ENCODE measurements at places on chromosomes 2 and 18.

DNA sequence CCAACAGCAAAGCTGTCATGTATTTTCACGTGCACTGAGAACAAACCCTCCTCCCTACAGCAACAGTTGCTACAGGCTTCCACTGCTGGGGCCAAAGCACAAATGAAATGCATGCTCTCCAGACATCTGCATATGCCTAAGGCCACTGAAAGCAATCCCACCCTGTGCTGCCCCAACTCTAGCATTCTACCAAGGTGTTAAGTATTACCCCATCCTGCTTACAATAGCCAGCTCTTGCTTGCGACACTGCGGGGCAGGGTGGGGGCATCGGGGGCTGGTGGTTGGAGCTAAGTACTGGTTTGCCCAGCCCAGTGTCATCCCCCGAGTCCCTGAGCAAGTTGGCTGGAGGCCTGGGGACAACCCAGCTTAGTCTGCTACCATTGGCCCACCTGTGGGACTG lies 742.5 kb downstream of the TDRD15 start:
- no peak for DNase-seq

DNA sequence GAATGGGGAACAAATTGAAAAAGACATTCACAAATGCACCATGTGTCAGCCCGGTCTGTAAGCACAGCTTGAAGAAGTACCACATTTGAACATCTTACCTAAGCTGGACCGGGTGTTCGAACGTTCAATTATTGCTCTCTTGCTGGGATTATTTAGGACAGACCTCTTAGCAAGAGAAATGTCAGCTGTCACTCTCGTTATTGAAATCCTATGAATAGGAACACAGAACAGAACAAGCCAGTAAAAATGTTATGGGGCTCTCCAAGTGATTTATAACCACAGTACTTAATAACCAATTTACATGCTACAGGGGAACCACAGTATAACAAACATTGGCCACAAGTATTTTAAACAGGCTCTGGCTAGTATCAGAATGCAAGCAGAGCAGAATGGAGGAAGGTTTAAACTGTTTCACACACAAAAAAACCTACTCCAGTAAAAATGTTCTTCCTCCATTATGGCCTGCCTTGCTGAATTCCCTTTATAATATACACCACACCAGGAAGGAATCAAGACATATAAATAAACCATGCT lies 32.5 kb upstream of the ARL5A start:
- DNase-seq: no peak

DNA sequence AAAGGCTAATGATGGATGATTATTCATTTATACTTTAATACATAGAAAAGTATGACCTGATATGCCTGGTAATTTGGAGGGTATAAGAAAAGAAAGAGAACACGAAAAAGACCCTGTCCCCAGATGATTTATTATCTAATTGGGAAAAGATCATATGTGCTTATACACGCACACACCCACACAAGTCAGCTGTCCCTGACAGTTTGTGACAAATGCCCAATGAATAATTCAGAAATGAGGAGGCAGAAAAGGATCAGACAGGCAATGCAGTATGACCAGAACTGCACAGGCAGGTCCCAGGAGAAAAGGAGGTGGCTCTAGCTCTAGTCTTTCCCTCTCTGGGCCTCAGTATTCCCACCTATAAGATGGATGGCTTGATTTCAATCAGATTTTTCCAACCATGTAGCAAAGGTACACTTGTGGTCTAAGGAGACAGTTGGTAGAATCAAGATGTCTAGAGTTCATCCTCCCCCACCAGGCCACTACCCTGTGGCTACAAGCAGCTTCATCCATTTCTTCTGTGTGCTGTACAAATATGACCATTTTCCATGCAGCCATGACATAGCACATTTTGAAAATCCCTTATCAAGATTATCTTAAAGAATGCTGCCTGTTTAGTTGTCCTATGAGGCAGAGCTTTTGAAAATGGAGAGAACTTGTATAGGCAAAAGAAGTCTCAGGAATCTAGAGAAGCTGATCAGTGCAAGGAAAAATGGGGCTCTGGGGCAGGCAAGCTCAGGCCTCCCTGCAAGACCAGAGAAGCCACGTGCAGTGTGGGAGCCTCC lies 19.7 kb downstream of the CYRIA start:
- DNase-seq: no peak

GRCh38 chr2:86790134-86790675 lies 508 bp downstream of the CD8A start:
- no peak for DNase-seq

GRCh38 chr2:3970791-3971651 lies 267.6 kb downstream of the DCDC2C start:
- no peak for DNase-seq

- no peak for DNase-seq
These were observed 177.8 kb upstream of the EPAS1 start for GRCh38 chr2:46119453-46119852.

- no peak for DNase-seq
These were observed 4.8 kb downstream of the ANO7 start for GRCh38 chr2:241193271-241193670.

DNA sequence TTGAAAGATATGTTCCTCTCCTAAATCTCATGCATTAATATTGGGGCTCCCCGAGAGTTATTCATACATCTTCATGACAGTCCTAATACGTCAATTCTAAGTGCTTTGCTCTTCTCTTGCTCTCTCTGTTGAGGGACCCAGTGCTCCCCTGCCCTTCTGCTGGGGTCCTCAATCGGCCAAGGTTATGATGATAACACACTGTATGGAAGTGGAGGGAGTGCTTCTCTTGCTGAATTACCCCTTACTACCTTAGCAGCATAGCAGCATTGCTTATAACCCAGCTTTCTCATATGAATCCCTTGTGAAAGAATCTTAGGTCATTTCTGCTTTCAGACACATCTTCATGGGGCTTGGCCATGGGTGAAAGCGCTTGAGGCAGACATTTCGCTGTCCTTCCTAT lies 43.2 kb downstream of the ITPRID2 start:
- DNase-seq: no peak

GRCh38 chr2:228916416-228917090 lies 354.5 kb downstream of the PID1 start:
- no peak for DNase-seq

DNA sequence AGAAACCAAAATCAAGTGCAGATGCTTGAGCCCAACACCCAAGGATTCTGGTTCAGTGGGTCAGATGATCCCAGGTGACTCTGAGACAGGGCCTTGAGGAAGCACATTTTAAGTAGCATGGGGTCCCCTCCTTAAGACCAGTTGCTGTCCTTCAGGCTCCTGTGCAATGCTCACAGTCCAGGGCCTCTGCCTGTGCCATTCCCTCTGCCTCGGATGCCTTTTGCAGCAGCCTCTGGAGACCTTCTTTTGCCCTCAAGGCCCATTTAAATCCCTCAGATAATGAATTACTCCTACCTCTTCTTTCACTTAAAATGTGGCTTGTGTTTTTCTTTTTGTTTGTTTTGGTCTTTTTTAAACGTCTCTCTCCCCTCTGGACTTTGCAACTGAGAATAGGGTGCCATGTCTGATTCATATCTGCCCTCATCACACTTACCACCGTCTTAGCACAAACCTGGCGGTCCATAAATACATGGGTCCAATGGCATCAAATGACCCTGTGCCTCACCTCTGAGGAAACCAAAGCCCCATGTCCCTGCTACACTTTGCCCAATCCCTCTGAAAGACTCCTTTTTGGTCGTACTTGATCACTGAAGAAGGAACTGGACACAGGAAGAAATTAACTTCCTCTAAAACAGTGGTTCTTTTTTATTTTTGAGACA lies 14.2 kb downstream of the ACTG2 start:
- DNase-seq: no peak

DNA sequence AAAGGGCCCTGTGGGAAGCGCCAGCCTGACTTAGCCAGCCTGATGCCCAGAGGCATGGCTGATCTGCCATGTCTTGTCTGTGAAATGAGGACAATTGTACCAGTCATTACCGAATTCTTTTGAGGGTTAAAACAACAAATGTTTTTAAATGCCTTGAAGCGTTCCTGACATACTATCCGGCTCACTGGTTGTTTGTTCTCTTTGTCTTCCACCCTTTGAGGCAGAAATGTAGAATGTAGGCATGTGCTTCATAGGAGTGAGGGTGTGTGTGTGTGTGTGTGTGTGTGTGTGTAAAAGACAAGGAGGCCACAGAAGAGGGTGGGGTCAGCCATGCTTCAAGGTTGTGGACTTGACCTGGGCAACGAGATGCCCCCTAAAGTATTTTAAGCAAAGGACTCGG lies 35.5 kb downstream of the TGFBRAP1 start:
- no peak for DNase-seq

GRCh38 chr2:43542285-43542933 lies 53.4 kb downstream of the THADA start:
- no peak for DNase-seq

- no peak for DNase-seq
These were observed 35.0 kb upstream of the CCDC85A start for GRCh38 chr2:56148825-56149224.

DNA sequence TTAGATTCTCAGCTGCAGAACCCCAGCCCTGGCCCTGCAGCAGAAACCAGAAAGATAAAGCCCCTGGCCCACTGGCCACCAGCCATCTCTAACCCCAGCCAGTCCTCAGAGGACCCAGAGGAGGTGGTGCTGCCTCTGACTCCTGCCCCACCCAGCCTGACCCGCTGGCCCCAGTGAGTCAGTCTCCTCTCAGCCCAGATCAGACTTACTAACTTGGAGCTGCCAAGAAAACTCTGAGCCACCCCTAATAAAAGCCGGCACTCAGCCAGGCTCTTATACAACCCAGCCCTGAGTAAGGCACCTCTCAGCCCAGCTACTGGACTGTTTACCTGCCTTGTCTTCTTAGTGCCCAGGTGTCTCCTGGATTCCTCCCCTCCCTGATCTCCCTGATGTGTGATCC lies 2.0 kb downstream of the SLC14A2 start:
- no peak for DNase-seq

All from activated T-cell treated with anti-CD3 and anti-CD28 coated beads for 48 hours (primary cell).